ENCODE measurements at places on chromosomes 7 and 10.

GRCh38 chr10:30000802-30001571 lies 58.4 kb downstream of the JCAD start:
- no peak for DNase-seq

DNA sequence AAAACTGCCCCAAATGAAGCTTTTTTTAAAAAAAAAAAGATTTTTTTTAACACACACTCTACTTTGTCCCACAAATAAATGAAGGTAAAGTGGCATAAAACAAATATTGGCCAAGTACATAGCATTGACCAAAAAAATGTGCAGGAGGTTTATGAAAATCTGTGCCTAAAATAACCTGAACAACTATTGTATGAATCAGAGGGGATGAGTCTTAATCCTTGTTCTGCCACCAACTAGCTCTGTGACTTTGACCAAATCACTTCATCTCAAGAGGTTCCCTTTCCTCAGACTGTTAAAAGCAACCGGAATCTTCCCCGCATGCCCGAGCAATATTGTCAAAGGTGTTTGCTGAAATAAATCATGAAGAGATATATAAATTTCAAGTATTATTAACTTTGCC lies 150.4 kb upstream of the NEBL start:
- no peak for DNase-seq

DNA sequence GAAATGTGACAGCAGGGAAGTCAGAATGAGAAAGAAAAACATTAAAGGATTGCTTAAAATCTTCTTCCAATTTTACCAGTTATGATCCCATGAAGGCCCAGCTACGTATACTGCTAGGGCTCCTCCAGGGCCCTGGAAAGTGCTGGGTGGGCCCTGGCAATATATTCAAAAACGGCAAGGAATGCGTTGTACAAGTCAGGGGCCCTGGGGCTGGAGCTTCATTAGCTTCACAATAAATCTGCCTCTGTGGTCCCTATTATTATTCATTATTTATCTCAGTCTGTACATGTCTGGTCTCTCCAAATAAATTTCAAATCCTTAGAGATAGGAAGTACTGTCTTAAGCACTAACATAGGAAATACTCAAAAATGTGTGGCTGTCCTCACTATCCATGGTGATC lies 7.6 kb downstream of the JAZF1 start:
- no peak for DNase-seq

DNA sequence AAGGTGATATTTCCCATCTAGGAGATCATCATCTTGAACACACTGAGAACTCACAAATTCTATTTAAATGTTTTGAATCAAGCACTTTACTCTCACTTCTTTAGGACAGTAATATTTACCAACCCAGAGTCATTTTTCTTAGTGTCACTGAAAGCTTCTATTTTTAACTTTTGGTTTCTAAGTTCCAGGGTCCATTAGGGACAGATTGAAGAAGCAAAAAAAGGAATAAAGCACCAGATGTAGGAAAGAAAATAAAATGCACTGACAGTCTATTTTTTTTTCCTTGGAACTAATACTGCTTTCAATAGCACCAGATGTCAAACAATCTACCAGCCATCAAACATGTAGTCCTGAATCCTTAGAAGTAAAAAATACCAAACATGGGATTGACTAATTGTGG lies 526.7 kb upstream of the LRRN3 start:
- DNase-seq, result no peak

- no peak for DNase-seq
Observed at GRCh38 chr10:114653926-114654325, 4.1 kb downstream of the ABLIM1 start.

DNA sequence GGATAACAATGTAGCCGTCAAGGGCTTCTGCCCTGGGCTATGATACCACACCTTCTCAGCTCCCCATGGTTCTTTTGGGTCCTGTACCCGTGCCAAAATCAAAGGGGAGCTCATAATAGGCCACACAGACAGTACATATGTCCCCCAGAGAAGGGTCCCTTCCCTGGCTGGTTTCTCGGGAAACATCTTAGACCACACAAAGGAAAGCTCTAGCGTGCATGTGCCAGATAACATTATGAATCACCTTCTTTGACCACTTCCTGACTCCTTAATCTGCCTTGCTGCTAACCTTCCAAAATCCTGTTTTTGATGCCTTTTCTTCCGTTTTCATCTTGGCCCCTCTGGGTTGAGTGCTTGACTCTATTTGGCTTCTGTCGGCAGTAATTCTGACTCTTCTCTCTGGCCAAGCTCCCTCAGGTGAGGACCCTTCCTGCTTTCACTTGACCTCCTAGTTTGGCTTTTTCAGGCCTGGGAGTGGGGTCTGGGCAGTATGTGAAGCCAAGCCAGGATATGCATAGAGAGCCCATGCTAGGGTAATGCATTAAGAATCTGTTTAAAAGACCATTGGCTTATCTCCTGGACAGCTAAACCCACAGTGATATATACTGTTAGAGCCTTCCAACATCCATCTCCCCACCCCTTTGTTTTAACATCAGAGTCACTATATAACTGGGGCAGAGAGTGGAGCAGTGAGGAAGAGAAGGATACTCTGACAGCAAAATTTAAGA lies 84.8 kb downstream of the ANLN start:
- DNase-seq, result no peak

GRCh38 chr10:52136921-52137320 lies 177.2 kb upstream of the DKK1 start:
- DNase-seq, result no peak

DNA sequence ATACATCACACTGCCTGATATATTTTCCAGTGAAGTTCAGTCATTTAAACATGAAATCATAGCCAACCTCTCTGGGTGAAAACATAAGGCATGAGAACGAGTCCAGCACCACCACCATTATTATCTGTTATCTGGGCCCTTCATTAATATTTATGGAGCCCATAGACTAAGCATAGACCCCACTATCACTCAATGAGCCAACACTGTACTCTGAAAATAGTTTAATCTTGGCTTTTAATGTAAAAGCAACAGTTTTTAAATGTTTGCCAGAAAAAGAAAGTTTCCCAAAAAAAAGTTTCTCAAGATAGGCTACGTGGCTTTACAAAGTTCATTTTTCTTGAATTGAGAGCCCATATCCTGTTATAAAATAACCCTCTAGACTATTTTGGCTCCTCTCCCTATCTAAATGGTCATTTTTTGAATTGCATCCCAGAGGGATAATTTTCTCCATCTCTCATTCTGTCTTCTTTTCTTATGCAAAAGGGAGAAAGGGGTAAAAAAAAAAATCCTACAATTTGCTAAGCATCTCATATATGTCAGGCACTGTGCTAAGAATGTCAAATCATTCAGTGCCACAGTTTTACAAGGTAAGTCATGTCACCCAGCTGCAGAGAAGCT lies 66.1 kb downstream of the FZD1 start:
- no peak for DNase-seq

DNA sequence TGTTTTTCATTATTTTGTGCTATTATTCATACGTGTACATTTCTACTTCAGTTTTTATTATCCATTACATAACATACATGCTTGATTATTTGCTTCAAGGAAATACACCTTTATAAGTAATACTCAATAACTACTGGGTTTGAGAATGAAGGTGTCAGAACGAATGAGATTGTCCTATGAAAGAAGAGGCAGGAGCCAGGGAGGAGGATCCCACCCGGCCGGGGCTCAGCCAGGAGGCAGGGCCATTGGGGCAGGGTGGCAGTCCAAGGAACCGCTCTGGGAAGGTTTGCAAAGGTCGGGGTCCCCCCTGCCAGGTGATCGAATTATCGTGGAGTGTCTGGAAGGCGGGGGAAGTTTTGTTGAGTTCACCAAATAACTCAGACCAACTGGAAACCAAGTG lies 9.1 kb downstream of the TRIM56 start:
- DNase-seq, result no peak

GRCh38 chr10:133182190-133182589 lies 22.2 kb downstream of the KNDC1 start:
- DNase-seq, result no peak

DNA sequence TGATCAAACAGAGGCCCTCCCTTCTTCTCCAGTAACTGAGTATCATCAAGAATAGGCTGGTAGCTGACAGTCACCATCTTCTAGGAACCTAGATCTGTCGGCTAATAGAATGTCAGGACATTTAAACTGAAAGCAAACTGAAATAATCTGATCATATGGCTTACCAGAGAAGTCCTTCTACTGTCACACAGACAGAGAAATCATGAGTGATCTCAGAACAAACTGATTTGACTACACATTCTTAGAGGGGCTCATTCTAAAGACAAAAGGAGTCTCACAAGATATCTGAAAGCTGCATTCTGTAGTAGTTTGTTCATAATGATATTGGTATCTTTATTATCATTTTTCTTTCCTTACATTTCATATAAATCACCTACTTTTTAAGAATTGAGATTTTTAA lies 130.9 kb upstream of the ADCY1 start:
- no peak for DNase-seq

DNA sequence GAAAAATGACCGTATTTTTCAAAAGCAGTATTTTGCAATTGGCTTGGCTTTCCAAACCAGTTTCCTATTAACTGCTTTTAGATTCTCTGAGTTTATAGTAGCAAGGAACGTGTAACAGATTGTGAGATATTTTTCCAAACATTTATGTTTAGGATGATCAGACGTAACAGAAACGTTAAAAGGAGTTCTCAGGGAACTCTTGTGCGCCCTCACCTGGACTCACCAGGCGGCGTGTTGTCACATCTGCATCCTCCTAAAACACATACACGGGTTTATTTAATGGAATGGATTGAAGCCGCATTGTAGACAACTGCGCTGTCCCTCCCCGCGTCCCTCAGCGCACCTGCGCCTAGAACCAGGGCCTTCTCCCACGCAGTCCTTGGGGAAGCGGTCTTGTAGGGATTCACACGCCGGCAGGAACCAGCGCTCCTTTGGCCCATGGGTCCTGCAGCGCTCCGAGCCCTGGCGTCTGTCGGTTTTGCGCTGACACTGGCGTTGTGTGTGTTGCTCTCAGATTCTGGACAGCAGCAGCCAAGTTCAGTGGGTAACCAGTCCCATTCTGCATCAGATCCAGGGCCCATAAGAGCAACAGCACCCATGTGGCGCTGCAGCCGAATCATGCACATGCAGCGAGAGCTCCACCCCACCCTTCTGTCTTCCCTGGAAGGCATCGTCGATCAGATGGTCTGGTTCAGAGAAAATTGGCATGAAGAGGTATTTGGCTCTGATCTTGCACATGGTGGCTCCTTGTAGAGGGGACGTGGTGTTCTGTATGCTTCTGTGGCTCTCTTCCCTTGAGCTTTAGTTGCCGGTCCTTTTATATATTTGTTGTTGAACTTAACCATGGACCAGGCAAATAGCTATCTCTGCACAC lies 114.9 kb downstream of the TRRAP start:
- no peak for DNase-seq

DNA sequence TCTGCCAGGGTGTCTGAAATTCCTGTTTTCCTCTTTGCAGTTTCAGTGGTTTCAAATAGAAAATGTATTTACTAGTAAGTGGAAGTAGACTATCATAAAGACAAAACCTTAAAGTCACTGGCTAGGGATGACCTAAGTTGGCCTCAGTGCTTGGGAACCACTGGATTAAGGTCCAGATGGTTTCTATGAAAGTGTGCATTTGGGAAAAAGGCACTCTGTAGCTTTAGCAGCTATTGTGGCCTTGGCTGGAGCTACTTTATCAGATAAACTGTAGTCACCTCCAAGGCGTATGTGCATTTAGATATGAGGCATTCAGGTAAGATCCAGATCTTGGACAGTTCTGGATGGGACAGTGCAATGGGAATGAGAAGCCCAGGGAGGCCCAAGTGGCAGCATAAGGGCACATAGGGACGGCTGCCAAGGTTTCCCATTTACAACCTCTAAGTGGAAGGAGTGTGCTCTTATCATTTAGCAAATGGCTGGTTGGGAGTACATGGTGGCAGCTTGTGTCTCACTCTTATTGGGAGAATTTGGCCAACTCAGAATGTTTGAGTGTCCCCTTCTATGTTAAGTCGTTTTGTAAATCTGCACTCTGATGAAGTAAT lies 185.6 kb downstream of the LRMDA start:
- no peak for DNase-seq

- DNase-seq, result no peak
Observed at GRCh38 chr7:70952311-70952710, 179.6 kb upstream of the GALNT17 start.

DNA sequence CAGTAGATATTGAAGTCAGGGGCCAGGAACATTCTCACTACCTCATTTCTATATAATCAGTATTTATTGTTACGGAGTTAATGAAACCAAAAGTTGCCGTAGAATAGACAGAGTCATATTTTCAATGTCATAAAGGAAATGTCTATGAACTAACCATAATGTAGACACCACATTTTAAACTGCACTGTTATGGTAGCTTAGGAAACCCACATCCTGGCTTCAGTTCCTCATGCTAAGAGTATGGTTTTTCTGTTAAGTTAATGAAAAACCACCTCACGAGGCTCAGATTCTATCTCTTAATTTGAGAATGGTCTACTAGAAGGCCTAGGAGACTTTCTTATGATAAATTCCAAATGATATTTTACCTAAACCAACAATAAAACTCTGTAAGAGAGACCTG lies 166.5 kb downstream of the TMEM26 start:
- DNase-seq, result no peak
